ENCODE measurements at places on chromosomes 2 and 18.

GRCh38 chr2:36801088-36801487 is 104.6 kb downstream of the VIT start:
- DNase-seq = no peak

DNA sequence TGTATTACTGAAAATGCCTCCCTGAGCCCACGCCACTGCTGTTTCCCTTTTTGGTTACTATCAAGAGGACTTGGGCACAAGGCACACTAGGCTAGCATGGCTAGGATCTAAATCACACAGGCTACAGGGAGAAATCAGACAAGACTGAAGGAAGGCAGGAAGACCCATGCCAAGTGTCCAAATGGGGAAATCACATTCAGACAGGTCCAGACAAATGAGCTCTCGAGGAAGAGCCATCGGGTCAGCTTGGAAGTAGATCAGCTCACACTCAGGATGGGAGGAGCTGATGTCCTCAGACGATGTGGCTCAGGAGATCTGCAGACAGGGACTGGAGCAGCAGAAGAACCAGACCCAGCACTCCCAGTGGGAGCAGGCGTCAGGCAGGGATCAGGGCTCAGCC is 113.2 kb downstream of the COL6A3 start:
- no peak for DNase-seq

DNA sequence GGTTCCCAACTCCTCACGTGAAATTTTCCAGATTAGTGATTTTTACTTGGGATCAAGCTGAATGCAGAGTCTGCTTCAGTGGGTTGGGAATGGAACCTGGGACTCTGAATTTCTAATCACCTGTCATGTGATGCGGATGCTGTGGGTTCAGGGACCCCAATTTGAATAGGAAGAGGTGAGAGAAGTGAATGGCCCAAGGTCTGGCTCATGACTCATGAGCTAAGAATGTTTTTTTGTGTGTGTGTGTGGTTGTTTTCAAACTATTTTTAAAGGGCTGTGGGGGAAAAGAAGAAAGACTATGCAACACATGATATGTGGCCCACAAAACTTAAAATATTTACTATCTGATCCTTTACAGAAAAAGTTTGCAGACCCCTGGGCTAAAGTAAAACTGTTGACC is 108.5 kb upstream of the CYRIA start:
- no peak for DNase-seq

GRCh38 chr18:39487932-39488331 is 1922.3 kb upstream of the CELF4 start:
- DNase-seq = no peak

- DNase-seq = no peak
Observed at GRCh38 chr18:31977270-31977872, 34.4 kb upstream of the TRAPPC8 start.

- no peak for DNase-seq
Observed at GRCh38 chr2:156649596-156649995, 213.4 kb downstream of the GPD2 start.

- DNase-seq = no peak
Observed at GRCh38 chr2:230227216-230227615, 1.7 kb downstream of the SP140 start.

GRCh38 chr2:152083202-152083875 is 15.5 kb downstream of the CACNB4 start:
- DNase-seq = no peak

- no peak for DNase-seq
Observed at GRCh38 chr2:107027205-107027604, 141.2 kb upstream of the ST6GAL2 start.

GRCh38 chr2:106797494-106797893 is 88.5 kb downstream of the ST6GAL2 start:
- no peak for DNase-seq

- DNase-seq = no peak
Observed at GRCh38 chr18:63144748-63145147, 174.8 kb downstream of the BCL2 start.

- DNase-seq = peak; percentile 42
Observed at GRCh38 chr2:130824492-130825061, 12.1 kb upstream of the ARHGEF4 start.

GRCh38 chr2:240434728-240435456 is 571 bp upstream of the GPC1 start:
- DNase-seq = peak; percentile 62

DNA sequence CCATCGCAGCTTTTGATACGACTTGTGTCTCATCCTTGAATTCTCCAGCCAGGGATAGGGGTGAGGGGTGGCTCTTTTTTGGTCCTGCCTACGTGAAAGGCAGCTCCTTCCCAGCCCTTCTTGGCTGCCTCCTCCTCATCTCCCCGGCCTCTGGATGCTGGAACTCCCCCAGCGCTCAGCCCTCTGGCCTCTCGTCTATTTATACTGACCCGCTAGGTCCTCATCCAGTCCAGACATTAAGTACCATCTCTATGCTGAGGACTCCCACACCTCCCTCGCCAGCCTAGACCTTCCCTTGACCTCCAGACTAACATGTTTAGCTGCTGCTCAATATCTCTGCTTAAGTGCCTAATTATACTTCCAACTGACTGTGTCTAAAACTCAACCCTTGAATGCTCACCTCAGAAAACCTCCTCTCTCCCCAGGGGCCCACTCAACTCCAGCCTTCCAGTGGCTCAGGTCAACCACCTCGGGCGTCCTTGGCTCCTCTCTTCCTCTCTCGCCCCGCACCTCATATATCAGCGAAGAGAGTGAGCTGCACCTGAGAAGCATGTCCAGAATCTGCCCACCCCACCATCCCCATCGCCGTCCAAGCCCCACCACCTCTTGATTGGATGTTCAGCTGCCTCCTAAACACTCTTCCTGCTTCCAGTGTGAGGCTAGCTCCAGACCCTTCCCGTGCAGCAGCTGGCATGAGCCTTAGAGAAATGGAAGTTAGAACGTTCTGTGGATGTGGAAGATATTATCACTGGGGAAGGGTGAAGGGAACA is 34.8 kb downstream of the TOGARAM2 start:
- DNase-seq = peak; percentile 88

DNA sequence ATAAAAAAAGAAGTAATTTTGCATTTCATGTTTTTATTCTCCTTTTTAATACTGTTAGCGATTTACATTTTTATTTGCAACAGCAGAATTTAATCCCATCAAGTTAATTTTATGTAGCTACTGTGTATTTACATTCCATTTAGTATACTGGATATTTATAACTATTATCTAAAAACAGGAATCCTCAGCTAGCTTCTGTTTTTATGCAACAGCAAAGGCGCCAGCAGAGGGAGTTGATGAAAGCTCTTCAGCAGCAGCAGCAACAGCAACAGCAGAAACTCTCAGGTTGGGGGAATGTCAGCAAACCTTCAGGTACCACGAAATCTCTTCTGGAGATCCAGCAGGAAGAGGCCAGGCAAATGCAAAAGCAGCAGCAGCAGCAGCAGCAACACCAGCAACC is 26.2 kb upstream of the SNORC start:
- DNase-seq = no peak

DNA sequence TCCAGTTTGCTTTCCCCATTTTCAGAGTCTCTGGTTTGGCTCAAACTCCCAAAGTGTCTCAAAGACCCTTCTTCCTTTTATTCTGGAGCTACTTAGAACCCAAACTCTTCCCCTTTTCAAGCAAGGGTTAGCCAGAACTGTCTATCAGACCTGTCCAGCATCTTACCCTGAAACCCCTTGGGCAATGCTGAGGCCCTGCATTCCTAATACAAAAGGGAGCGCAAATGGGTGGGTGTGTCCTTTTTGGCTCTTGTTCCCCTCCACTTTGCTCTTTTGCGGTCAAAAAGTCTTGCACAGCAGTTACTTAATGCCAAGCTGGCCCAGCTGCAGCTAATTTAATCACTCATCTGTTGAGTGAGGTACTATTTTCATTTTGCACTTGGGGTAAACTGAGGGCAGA is 231.2 kb upstream of the FOSL2 start:
- no peak for DNase-seq

DNA sequence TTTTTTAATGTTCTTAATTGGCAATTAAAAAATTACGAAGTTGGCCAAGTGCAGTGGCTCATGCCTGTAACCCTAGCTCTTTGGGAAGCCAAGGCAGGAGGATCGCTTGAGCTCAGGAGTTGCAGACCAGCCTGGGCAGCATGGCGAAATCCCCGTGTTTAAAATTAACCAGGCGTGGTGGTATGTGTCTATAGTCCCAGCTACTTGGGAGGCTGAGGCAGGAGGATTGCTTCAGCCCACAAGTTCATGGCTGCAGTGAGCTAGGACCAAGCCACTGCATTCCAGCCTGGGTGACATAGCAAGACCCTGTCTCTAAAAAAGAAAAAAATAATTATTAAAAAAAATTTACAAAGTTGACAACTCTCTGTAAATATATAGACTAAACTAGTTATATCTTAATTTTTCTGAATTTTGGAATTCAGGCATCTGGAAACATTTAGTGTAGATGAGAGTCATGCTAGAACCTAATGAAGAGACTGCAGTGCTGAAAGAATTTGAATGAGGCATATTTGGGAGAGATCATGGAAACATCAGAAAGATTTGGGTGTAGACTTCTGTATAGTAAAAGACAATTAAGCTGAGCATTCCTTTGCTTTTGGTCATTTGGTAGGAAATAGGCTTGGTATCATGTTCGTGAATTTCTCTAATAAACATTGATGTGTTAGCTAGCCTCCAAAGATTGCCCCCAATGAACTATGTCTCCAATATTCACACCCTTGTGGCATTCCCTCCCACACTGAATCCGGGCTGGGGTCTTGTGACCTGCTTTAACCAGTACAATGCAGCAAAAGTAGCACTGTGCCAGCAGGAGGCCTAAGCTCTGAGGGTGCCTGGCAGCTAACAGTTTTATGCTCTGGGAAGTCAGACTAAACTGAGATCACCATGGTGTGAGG is 4.2 kb upstream of the ROCK1 start:
- no peak for DNase-seq

GRCh38 chr2:71637736-71638135 is 184.4 kb downstream of the DYSF start:
- DNase-seq = no peak

- no peak for DNase-seq
Observed at GRCh38 chr2:23330214-23330613, 54.8 kb upstream of the KLHL29 start.

- no peak for DNase-seq
Observed at GRCh38 chr2:168392024-168392423, 64.0 kb upstream of the CERS6 start.
